ENCODE measurements at places on chromosomes 7 and 10.

DNA sequence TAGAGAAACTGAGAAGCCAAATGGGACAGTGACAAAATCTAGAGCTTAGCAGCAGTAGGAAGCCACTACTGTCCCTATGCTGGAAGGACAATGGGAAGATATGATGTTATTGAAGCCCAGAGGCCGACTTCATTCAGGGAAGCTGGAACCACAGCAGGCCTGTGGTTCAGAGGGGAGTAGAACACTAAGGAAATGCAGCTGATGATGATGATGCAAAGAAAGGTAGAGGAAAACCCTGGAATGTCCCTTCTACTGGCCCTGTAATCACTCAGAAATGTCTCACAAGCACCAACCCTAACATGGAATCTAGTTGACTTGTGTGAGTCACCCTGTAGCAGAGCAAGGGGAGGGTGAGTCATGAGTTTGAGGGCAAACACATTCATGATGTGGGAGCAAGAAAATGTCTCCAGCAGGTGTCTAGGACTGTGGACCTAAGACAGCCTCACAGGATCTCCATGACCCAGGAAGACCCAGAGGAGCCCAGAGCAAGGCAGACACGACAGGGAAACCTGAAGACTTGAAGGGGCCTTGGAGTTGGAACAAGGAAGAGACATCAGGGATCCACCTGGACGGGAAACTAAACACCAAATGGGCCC, 37.0 kb upstream of the LRRC17 start:
- DNase-seq, result peak; percentile 38

GRCh38 chr7:28037220-28038010, 143.2 kb downstream of the JAZF1 start:
- no peak for DNase-seq

GRCh38 chr10:29199339-29199738, 89.5 kb upstream of the LYZL1 start:
- DNase-seq, result no peak

- DNase-seq, result no peak
These were observed 20.6 kb downstream of the TMEM178B start for GRCh38 chr7:141094336-141095070.

- peak; percentile 86 for DNase-seq
These were observed 1.8 kb downstream of the C10orf95 start for GRCh38 chr10:102449321-102450123.

DNA sequence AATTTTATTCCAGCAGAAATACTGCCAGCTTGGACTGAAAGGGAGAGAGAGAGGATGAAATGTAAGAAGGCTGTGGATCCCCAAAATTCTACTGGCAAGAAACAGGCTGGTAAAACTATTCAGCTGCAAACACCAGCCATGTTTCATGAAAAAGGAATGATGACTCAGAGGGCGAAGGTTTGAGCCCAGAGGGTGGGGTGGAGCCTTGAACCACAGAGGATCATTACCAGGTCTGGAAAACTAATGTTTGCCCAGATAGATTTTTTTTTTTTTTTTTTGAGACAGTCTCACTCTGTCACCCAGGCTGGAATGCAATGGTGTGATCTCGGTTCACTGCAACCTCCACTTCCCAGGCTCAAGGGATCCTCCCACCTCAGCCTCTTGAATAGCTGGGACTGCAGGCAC, 41.7 kb upstream of the NRF1 start:
- no peak for DNase-seq

Measured in stimulated activated CD8-positive, alpha-beta memory T cell treated with anti-CD3 and anti-CD28 coated beads, Interleukin-4, amount 100 ng/mL, for 48 hours (primary cell).